ENCODE measurements at places on chromosomes 5 and 9. TPM values are rescaled to one million over a fixed set of nuclear protein-coding genes. Genes with fewer than 3 reads are reported as not detected.

SPINK13 gene
- total RNA-seq, result 0.27 TPM

SIMC1 gene
- total RNA-seq, result 14.3 TPM

AQP3 gene
- 15.2 TPM for total RNA-seq

DOK3 gene
- 2.8 TPM for total RNA-seq

C7 gene
- not detected for total RNA-seq

DIPK1B gene
- total RNA-seq, result 8.7 TPM

CORO2A gene
- total RNA-seq, result 1.1 TPM

MAP1B gene
- 42.4 TPM for total RNA-seq

FBXW2 gene
- total RNA-seq, result 34.1 TPM

MLANA gene
- total RNA-seq, result not detected

CENPK gene
- total RNA-seq, result 28.5 TPM

FRMD3 gene
- total RNA-seq, result 4.2 TPM

ADAMTS19 gene
- not detected for total RNA-seq

KIF4B gene
- not detected for total RNA-seq

COL27A1 gene
- 9.4 TPM for total RNA-seq

DMRT3 gene
- total RNA-seq, result not detected

Measured in A549 treated with Mapracorat at 1 μM for 4 hours (cell line).